ENCODE measurements at places on chromosomes 6 and 20.

DNA sequence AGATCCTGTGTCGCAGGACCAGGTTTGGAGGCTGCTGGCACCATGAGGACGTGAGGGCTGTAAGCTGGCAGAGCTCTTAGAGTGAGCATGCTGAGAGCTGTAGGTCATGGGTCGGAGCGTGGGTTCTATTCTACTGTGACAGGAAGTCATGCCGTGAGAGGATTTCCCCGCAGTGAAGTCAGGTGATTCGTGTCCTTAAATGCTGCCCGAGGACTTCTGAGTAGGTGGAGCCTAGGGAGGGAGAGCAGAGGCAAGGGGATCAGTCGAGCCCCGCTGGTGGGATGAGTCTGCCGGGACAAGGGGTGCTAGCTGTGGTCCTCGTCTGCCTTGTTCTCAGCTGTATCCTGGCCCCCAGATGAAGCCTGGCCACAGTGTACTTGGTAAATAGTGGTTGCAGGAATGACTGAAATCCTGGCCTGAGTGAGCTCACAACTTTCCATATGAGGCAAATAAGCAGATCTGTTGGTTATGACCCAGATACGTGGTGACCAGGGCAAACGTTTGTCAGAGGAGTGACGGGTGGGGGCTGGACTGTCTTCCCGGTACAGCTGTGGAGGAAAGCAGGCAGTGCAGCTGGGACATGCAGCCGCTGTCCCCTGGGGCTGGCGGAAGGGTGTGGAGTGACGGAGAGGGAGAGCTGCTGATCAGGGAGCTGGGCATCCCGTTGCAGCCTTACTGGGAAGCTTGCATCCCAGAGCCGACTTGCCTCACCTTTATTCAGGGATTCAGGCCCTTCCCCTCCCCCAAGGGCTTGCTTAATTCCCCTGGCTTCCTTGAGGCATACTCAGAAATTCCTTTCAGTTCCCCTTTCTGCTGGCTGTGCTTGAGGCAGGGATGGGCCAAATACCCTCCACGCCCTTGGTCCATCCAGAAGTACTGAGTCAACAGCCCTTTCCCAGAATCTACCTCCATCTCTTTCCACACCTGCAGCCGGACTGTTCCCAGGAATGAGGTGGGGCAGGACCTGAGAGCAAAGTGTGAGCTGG is 250.9 kb upstream of the RREB1 start:
- DNase-seq: peak; percentile 48

- no peak for DNase-seq
Measured at GRCh38 chr6:97023982-97024381, 99.5 kb downstream of the KLHL32 start.

GRCh38 chr6:82022614-82023129 is 224.9 kb downstream of the IBTK start:
- no peak for DNase-seq

- no peak for DNase-seq
Measured at GRCh38 chr20:47430862-47431588, 70.7 kb upstream of the NCOA3 start.

DNA sequence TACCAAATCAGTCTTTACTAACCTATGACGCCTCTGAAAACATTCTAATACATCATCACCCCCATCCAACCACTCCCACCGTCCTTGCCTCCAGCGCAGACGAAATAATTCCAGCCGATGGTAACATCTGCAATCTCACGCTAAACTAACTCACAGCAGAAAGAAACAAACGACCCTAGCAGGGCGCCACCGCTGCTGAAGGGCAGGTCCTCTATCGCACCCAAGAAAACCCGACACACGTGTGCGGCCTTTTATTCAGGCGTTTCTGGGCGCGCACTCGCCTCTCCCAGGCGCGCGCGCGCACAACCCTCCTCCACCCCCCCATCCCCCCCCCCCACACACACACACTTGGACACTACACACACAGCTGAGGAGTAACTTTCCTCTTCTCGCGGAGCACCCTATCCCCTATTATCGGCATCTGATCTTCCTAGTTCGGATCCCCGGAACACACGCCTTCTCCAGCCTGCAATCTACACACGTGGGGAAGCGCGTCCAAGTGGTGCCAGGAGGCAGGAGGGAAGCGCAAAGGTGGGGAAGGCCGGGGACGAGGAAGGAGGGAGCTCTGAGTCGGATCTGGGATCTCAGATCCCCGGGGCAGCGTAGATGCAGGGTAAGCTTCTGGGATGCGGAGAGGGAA is 1.4 kb downstream of the GFOD1 start:
- DNase-seq: no peak

GRCh38 chr6:126766820-126767219 is 351.7 kb upstream of the RSPO3 start:
- no peak for DNase-seq

GRCh38 chr6:148599967-148600426 is 146.8 kb upstream of the UST start:
- no peak for DNase-seq
